Right renal pelvis (tissue), 4 donors: ENCODE measurements at places on chromosomes 2 and 18.
A peak's percentile ranks its signal among the peaks of the same experiment; 100 is the strongest.

DNA sequence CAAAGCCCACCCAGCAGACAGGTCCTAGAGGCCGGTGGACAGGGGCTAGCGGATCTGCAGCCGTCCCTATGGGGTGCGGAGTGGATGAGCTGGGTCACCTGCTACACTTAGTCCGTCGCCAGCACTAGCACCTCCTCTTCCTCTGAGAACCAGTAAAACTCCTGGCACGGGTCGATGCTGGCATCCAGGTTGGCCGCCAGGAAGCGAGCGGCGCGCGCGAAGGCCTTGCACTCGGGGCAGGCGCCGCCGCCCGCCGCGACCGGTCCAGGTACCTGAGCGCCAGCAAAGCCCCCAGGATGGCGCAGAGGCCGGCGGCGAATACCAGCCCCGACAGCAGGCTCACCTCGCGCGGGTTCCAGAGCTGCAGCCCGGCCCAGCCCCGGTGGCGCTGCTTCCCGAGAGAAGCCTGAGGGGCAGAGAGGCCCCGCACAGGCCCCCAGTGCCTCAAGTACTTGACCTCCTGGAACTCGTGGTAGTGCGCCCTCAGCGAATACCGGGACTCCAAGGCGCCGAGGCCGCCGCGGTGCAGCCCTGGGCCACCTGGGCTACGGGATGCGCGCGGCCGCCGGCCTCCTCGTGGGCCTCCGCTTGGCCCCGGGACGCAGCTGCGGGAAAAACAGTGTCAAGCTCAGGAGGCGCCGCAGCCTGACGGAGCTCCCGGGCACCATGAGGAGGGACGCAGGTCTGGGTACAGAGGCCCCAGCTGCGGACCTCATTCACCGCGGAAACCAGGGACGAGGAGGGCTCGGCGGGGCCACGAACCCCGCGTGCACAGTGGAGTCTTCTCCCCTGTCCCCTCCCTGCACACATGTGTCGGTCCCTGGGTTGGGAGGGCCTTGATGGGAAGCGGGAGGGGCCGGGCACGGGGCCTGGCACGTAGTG, 27.5 kb upstream of the ALPP start:
- DNase-seq = no peak

GRCh38 chr2:235770909-235771820, 277.3 kb downstream of the AGAP1 start:
- no peak for DNase-seq

DNA sequence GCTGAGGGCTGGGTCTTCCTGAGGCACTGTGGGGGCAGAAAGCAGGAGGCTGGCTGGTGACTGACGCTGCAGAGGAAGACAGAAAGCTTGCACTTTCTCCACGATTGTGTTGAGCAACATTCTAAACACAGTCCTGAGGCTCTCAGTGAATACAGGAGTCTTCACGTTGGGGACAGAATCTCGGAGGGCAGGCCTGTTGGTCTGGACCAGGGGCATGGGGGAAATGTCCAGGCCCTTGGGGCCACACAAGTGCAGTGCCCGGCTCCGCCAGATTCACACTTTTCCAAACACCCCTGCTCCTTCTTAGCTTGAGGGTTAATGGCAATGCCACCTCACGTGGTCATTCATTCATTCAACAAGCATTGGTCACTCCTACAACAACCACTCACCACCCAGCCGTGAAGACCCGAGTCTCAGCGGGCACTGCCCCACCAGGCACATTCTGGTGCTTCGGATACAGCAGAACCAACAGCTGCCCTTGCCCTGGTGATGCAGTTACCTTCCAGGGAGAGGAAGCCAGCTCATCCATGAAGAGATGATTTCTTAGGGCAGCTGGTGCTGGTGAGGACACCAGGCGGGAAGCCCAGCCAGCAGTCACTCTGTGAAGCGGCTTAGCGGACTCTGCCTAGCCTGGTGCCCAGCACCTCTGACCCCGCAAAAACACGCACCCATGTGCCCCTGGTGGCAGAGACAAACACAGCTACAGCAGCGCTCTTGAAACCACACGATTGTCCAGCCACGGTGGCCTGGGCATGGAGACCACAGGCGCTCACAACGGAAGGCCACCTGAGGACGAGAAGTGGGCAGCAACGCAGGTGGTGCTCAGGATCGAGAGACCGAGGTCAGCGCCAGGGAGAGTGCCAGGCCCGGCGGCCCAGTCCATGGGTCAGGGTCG, 10.9 kb upstream of the GPC1 start:
- no peak for DNase-seq

- DNase-seq = no peak
Observed at GRCh38 chr2:28011322-28011737, 120.8 kb downstream of the BABAM2 start.

DNA sequence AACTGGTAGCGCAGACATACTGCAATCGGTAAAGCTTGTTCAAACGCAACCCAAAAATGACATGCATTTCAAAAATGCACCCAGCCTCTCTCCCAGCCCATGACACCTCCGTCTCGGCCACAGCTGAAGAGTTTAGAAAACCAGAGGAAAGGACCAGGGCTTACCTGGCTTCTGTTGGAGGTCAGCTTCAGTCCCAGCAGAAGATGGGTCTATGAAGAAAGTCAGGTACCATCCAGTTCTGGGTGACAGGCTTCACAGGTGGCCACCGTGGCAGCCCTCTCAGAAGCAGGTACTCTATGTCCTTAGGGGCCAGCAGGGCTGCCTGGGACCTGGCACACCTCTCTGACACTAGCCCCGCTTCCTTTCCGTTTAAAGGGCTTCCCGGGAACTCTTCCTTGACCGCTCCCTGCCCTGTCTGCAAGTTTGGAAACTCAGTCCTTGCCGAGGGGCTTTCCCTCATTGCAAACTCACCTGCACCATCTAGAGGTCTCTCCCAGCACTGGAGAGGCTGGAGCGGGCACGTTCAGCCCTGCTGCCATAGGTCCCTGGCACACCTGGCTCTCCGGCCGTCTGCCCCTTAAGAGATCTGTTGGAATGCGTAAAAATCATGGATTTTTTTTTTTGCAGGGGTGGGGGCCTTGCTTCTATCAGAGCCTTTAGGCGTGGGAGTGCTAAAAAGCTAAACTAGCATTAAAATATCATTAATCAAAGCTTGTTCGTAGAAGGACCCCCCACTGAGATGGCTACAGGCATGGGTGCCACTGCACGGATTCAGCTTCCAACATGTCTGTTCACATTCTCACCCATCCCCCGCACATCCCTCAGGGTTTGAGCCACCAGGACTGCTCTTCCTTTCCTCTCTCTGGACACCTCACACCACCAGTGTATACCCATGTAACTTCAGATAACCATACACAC, at the start of gene EDAR:
EDAR (minus strand) TSS at position 425 of the 918 bp plus-strand sequence. CDS start 58,206 bp downstream, outside the sequence.
- DNase-seq = peak; percentile 60

- no peak for DNase-seq
Observed at GRCh38 chr2:61220768-61221167, 58.8 kb downstream of the C2orf74 start.

GRCh38 chr2:234991290-234991689, 39.5 kb downstream of the SH3BP4 start:
- DNase-seq = no peak

- no peak for DNase-seq
Observed at GRCh38 chr2:50831676-50832075, 200.3 kb downstream of the NRXN1 start.

DNA sequence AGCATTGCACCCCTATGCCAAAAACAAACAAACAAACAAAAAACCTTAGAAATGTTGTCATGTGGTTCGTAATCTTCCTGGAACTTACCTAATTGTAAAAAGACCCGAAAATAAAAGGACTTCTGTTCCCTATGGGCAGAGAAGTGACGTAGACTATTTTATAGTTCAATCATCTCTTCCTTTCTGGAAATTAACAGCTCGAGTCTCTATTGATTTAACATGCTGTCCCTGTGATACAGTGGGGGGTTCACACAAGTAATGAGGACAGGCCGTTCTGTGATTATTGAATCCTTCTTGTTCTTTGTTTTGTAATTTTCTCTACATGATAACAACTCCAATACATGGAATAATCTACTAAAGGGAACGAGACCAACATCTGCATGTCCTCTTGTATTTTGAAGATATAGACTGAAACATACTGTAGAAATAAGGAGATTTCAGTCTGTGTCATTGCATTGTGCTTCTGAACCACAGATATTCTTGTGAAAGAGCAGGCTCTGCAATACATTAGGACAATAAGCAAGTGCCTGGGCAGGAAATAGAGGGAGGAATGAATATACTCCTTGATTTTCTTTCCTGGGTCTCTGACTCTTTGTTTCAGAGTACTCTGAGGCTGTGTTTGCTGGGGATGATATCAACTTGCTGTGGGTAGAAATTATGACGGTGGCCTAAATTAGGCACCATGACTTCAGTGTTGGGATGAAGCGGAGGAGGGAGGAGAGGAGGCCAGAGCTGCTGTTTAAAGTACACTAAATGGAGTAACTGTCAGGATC, 65.7 kb upstream of the PPM1B start:
- no peak for DNase-seq

DNA sequence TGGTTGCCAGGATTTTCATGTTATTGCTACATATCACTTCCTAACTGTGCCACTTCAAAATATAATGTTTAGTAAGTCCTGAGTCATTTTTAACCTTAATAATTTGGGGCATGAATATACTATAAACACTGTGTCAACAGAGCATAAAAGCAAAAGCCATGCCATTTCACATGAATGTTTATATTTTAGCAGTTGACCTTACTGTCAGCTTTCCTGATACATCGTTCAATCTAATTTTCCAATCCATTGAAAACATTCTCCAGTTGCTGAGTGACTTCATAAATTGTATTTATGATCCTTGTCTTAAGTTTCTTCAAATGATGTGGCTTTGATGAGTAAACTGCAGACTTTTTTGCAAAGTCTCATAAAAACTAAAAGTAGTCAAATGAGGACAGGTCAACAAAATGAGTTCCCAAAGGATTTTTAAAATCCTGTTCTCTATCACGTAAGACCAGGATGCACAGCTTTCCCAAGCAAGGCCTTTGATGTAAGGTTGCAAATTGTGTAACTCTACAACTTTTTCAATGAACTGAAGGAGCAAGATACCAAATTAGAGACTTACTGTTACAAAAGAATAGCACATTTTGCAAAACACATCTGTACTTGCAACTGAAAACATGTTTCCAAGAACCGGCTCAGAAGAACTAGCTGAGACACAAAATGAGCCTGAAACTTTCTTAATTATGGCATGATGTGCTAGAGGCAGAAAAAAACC, 117.7 kb downstream of the SATB2 start:
- no peak for DNase-seq
